Hepatocyte (in vitro differentiated cells): ENCODE measurements at places on chromosomes 4 and X.

- no peaks in the 10 kb centered on the region for H3K27me3 ChIP-seq
- no peaks in the 10 kb centered on the region for H3K4me1 ChIP-seq
- H3K4me3 ChIP-seq = no peak overlapping the region
- H3K27ac ChIP-seq = no peak overlapping the region
- DNase-seq = peak; percentile 68
These were observed 30.3 kb upstream of the GLRB start for GRCh38 chr4:157045507-157046127.

- no peaks in the 10 kb centered on the region for H3K4me1 ChIP-seq
- no peaks in the 10 kb centered on the region for H3K27me3 ChIP-seq
- no peaks in the 10 kb centered on the region for H3K36me3 ChIP-seq
These were observed 450.7 kb downstream of the HNRNPD start for GRCh38 chr4:81923140-81923539.

DNA sequence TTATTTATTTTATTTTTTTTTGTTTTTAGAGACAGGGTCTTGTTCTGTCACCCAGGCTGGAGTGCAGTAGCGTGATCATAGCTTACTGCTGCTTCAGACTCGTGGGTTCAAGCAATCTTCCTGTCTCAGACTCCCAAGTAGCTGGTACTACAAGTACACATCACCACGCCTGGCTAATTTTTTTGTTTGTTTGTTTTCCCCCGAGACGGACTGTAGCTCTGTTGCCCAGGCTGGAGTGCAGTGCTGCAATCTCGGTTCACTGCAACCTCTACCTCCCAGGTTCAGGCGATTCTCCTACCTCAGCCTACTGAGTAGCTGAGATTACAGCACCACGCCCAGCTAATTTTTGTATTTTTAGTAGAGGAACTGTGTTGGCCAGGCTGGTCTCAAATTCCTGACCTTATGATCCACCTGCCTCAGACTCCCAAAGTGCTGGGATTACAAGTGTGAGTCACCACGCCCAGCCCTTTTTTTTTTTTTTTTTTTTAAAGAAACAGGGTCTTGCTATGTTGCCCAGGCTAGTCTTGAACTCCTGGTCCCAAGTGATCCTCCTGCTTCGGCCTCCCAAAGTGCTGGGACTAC lies 32.2 kb downstream of the COPS4 start:
- H3K27ac ChIP-seq = no peak overlapping the region
- no peak for DNase-seq
- H3K4me1 ChIP-seq = no peaks in the 10 kb centered on the region
- no peaks in the 10 kb centered on the region for H3K27me3 ChIP-seq
- H3K36me3 ChIP-seq = no peaks in the 10 kb centered on the region

DNA sequence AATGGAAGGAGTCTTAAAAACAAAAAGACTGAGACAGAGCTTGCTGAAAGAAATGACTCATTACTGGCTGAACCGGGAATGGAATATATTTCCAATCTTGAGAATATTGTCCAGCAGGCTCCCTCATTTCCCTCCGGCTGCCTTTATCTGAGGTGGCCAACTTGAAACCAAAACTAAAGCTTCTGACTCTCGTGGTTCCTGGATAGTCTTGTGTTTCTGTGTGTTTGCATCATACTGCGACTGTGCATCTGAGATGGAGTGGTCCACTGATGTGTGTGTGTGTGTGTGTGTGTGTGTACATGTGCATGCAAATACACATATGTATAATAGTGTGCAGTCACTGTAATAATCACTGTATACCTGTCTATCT lies 145.6 kb upstream of the SCML1 start:
- H3K27ac ChIP-seq = no peak overlapping the region
- no peaks in the 10 kb centered on the region for H3K27me3 ChIP-seq
- H3K36me3 ChIP-seq = no peaks in the 10 kb centered on the region
- peaks cover 12% of the 10 kb centered on the region for H3K4me1 ChIP-seq

DNA sequence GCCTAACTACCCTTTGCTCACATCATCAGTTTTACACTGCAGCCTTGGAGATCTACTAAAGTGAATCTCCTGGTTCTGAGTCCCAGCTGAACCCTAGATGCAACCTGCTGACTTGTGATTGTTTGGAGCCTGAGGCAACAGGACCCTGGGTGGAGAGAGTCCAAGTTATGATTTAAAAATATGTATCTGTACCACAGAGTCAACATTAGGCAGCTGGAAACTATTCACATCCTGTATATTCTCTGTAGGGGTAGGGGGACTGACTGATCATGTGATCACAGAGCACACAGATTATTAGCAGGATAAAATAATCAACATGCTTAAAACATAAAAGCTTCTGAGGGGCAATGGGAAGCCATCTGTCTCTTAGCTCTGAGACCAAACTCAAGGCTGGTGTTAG lies 52.1 kb downstream of the CT47B1 start:
- H3K27ac ChIP-seq = no peak overlapping the region
- H3K4me3 ChIP-seq = no peak overlapping the region
- no peak for DNase-seq
- no peaks in the 10 kb centered on the region for H3K36me3 ChIP-seq
- no peaks in the 10 kb centered on the region for H3K4me1 ChIP-seq
- no peaks in the 10 kb centered on the region for H3K27me3 ChIP-seq

DNA sequence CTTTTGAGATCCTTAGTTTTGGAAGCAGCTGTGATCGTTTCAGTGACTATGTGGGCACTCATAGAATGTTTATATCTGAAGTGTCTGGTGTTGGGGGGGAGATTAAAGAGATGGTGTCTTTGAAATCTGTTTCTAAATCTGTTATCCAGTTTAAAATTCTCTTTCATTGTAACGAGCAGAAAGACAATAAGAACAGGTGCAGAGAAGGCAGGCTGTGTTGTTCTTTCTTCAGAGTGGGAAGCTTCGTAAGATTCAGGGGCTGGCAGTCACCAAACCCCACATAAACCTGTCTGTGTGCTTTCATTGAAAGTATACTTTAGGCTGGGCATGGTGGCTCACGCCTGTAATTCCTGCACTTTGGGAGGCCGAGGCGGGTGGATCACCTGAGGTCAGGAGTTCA lies 16.3 kb upstream of the DHRSX start:
- H3K4me3 ChIP-seq = no peak overlapping the region
- no peak overlapping the region for H3K27ac ChIP-seq
- no peak for DNase-seq
- peaks cover 7% of the 10 kb centered on the region for H3K4me1 ChIP-seq
- H3K36me3 ChIP-seq = no peaks in the 10 kb centered on the region

GRCh38 chr4:159366966-159367780 lies 264.3 kb downstream of the RAPGEF2 start:
- no peaks in the 10 kb centered on the region for H3K27me3 ChIP-seq
- no peak for DNase-seq
- no peaks in the 10 kb centered on the region for H3K4me1 ChIP-seq
- H3K27ac ChIP-seq = no peak overlapping the region

DNA sequence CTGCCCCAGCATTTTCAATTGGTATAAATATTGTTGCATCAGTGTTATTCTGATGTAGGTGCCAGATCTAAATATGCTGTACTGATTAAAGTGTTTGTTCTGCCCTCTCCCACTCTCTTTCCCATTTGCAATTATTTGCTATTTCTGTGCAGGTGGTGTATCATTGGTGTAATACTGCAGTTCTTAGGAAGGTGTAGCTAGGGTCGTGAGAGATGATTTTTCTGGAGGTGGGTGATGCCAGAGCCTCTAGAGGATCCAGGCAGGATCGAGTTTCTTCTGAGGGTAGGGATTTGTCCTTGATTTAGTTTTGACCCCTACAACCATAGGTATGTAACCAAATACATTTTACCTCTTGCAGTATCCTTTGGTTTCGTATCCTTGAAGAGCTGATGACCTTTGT lies 1.9 kb downstream of the SMAD1 start:
- peaks cover 17% of the 10 kb centered on the region for H3K4me1 ChIP-seq
- H3K27me3 ChIP-seq = no peaks in the 10 kb centered on the region
- no peaks in the 10 kb centered on the region for H3K36me3 ChIP-seq
- DNase-seq = no peak

GRCh38 chr4:148054275-148054674 lies 322.4 kb downstream of the ARHGAP10 start:
- DNase-seq = no peak
- no peaks in the 10 kb centered on the region for H3K4me1 ChIP-seq
- no peak overlapping the region for H3K27ac ChIP-seq

DNA sequence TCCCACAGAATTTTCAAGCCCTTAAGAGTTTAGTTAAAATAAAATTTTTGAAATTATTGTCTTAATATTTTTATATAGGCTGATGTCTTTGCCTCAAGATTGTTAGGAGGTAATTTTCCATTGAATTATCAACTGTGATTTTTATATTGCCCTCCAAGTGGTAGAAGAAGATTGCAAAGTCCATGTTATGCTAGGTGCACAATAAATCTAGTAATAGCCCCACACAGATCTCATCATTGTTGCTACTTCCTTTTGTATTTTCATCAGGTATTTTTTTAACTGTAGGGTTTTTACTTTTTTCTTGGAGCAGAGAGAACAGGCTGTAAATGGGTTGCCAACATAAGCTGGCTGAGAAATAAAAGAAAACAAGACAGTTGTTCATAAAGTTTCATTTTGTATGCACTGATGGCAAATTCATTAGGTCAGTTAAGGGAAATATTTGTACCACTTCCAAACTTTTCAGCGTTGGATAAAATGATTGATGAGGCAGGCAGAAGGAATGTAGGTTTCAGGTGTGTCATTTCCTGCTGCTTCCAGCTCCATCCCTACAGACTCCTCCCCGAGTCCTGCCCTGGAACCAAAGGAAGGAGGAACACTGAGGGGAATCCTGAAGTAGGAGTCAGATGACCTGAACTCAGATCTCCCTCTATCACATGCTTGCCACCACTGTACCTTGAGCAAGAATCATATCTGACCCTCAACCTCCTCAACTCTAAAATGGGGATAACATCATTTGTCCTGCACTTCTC lies 105.5 kb downstream of the PRRG1 start:
- no peak overlapping the region for H3K4me3 ChIP-seq
- no peaks in the 10 kb centered on the region for H3K36me3 ChIP-seq
- no peaks in the 10 kb centered on the region for H3K27me3 ChIP-seq
- H3K27ac ChIP-seq = peak overlapping the region; percentile 24

DNA sequence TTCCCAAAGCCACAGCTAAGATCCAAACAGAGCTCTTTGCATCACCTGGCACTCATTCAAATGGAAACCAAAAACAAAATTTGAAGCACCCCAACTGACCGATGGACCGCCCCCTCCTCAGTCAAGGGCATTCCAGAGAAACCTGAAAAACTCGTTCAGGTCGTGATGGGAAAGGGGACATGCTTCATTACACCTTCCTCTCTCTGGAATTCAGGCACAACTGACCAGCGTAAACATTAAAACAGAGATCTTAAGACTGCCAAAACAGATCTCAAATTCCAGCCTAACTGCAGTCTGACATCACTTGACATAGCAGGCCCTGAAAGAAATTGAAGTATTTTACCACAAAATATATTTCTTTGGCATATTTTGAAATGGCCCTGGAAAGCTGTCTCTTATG lies 28.5 kb downstream of the PTTG2 start:
- peaks cover 25% of the 10 kb centered on the region for H3K4me1 ChIP-seq
- no peaks in the 10 kb centered on the region for H3K36me3 ChIP-seq
- no peak for DNase-seq
- no peaks in the 10 kb centered on the region for H3K27me3 ChIP-seq
- no peak overlapping the region for H3K27ac ChIP-seq

GRCh38 chr4:57943682-57944081 lies 833.5 kb upstream of the IGFBP7 start:
- H3K4me1 ChIP-seq = no peaks in the 10 kb centered on the region
- no peaks in the 10 kb centered on the region for H3K27me3 ChIP-seq
- no peak for DNase-seq

- peak overlapping the region; percentile 73 for H3K4me3 ChIP-seq
- peak overlapping the region; percentile 90 for H3K27ac ChIP-seq
- no peaks in the 10 kb centered on the region for H3K36me3 ChIP-seq
- H3K27me3 ChIP-seq = no peaks in the 10 kb centered on the region
- H3K4me1 ChIP-seq = peaks cover 7% of the 10 kb centered on the region
These were observed 1.7 kb downstream of the SPRY1 start for GRCh38 chr4:123398066-123398852.

DNA sequence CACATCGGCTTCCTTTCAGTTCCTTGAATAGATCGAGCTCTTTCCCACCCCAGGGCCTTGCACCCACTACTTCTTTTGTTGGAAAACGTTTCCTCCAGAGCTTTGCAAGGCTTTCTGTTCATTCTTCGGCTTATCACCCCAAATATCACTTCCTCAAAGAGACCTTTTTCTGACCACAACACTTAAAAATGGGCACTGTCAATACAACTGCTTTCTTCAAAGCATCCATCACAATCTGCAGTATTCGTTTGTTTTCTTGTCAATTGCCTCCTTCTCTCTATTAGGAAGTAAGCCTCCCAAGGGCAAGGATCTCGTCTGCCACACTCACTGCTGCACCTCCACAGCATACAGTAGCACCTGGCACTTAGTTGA lies 17.7 kb upstream of the CENPU start:
- no peak for DNase-seq
- H3K27me3 ChIP-seq = no peaks in the 10 kb centered on the region
- peak overlapping the region; percentile 53 for H3K27ac ChIP-seq
- H3K4me3 ChIP-seq = no peak overlapping the region

DNA sequence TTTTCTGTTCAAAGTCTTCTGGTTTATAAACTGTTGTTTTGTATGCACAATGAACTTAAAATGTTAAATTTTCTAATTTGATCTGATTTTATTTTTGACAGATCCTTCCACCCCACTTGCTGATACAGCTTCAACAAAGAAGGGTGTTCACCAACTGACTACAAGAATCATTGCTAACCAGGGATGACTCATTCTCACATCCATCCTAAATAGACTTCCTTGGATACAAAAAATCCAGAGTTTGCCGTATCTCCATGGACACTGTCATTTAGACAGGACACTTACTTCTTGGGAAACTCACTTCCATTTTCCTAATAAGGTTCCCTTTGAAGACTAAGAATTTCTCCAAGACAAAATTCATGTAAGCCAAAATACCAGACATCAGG lies 111.6 kb upstream of the NWD2 start:
- H3K36me3 ChIP-seq = no peaks in the 10 kb centered on the region
- no peak for DNase-seq
- no peak overlapping the region for H3K4me3 ChIP-seq
- H3K27ac ChIP-seq = no peak overlapping the region

DNA sequence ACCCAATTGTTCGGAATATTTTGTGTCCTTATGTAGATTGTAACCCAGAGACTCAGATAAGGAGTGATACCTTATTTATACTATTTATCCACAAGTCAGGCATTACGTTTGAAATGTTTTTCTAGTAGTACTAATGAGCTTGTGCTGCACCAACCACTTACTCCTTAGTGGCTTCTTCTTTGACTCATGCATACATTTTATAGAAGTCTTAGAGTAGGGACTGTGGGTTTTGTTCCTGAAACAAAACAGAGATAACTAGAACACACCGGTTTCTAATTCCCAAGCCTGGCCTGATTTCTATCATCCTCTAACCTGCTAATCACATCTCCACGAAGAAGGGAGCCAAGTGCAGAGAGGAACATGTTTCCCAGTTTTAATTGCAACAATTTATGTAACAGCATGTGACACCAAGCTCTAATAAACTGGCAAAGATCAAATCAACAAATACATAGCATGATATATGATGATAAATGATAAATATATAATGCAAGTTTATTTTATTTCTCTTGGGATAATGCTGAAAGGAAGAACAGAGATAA lies 32.3 kb downstream of the MGARP start:
- no peaks in the 10 kb centered on the region for H3K4me1 ChIP-seq
- no peaks in the 10 kb centered on the region for H3K27me3 ChIP-seq
- H3K4me3 ChIP-seq = no peak overlapping the region
- H3K27ac ChIP-seq = no peak overlapping the region
- H3K36me3 ChIP-seq = no peaks in the 10 kb centered on the region
